ENCODE measurements at places on chromosomes 4 and X. TPM values are rescaled to one million over a fixed set of nuclear protein-coding genes. Genes with fewer than 3 reads are reported as not detected.

- DNase-seq = no peak
Observed at GRCh38 chr4:37793562-37793961, 32.9 kb upstream of the PGM2 start.

DNA sequence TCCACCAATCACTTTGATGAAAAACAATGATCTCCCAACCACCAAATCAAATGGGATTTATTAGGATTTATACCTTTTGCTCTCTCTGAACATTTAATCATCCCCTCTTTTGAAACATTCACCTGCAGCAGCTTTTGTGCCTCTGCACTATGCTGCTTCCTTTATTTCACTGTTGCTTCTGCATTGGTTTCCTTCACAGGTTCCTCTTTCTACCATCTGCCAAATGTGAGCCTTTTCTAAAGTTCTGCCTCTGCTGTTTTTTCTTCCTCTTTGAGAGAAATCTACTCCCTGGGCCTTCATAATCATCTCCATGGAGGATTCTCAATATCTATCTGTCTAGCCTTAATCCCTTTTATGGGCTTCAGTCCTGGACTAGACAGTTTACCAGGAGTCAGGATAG, 24.7 kb downstream of the CUL4B start:
- no peak for DNase-seq

ADRA2C gene
- 6.9 TPM for total RNA-seq

TMSB4X gene
- 5,389 TPM for total RNA-seq

ARHGEF6 gene
- 120 TPM for total RNA-seq
